Muscle of leg (tissue), 16 donors: ENCODE measurements at places on chromosomes 4 and X. TPM values are rescaled to one million over a fixed set of nuclear protein-coding genes. Genes with fewer than 3 reads are reported as not detected.

MAGEB2 gene
- total RNA-seq, result not detected

NDST3 gene
- 0.04 TPM for total RNA-seq

DNA sequence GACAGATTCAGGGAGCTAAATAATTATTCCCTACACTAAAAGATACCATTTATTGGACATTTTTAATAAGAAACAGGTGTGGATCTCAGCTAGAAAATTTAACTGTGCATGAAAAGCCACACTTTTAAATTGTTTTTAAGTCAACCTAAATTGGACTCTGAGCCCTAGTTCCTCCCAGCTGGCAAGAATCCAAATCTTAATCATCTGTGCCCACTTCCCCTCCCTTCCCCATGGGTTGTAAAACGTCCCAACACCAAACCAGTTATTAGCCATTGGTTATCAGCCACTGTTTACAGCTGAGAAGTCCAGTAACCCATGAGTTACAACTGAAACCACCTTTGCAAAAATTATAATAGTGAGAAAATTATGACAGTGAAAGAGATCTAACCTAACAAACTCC, 125.6 kb upstream of the S100G start:
- no peak for DNase-seq
- H3K27ac ChIP-seq, result no peak overlapping the region
- no peaks in the 10 kb centered on the region for H3K4me1 ChIP-seq
- H3K4me3 ChIP-seq, result no peak overlapping the region
- no peaks in the 10 kb centered on the region for H3K36me3 ChIP-seq

DNA sequence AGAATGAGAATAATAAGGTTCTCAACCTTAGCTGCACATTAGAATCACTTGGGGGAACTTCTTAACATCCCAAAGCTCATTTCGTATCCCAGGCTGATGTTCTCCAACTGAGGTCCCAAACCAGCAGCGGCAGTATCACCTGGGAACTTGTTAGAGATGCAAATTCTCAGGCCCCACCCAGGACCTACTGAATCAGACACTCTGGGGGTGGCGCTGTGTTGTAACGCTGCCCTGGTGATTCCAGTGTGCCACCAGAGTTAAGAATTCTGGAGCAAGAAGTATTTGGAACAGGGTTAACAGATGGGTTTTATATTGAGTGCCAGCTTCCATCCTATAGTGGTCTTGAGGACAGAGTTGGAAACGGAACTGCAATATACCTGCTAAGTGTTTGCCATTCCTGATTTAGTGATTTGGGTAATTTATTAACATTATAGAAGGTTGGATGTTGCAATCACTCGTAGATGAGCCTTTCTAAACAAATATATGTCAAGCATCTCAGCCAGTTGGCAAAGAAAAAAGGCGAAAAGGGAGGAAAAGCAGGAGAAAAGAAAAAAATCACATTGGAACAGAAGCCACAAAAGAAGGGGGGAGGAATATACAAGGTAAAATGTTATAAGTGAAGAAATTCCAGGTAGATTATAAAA, 141.0 kb downstream of the ARX start:
- no peak overlapping the region for H3K27ac ChIP-seq
- no peak overlapping the region for H3K4me3 ChIP-seq
- no peak for DNase-seq
- no peaks in the 10 kb centered on the region for H3K4me1 ChIP-seq
- no peaks in the 10 kb centered on the region for H3K36me3 ChIP-seq
